NCI-H524 treated with DMSO at 0.1 percent for 48 hours (cell line): ENCODE measurements at places on chromosomes 11 and 22.

DNA sequence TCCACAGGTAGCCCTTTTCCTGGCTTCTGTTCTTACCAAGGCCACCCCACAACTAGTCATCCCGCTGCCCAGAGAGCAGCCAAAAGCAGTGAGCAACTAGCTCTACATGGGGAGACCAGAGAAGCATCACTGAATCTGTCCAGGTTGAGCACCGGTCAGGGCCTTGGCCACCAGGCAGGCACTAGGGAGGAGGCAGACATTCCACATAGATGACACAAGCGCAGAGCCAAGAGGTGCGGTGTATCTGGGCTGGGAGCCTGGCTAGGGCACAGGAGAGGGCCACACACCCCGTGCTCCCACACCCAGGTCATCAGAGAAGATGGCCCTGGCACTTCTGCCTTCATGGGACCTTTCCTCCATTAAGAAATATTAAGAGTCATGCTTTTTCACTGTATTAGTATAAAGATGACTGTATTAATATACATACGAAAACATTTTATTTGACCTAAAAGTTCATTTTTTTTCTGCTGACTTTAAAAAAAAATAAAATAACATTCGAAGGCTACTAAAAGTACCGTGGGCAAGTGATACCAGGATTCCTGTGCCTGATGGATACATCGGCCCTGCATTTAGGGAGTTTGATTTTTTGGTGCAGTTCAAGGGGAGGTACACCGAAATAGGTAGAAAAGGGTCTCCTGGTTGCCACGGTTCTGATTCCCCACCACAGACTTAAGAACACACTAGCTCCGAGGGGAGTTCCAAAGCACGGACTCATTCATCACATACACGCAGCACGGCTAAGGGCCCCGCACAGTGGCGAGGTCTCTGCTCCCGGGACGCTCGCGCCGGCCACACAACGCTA, 1.2 kb downstream of the DGCR2 start:
- no peak for DNase-seq

DNA sequence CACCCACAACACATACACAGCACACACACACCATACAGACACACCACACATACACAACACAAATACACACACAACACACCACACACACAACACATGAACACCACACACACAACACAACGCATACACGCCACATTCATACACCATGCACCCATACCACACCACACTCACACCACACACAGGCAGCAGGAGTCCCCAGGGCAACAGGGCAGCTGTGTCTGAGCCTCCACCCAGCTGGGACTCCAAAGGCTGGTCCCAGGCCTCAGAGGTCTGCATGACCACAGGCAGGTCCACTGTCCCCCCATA, 3.3 kb upstream of the WNT7B start:
- DNase-seq: no peak

DNA sequence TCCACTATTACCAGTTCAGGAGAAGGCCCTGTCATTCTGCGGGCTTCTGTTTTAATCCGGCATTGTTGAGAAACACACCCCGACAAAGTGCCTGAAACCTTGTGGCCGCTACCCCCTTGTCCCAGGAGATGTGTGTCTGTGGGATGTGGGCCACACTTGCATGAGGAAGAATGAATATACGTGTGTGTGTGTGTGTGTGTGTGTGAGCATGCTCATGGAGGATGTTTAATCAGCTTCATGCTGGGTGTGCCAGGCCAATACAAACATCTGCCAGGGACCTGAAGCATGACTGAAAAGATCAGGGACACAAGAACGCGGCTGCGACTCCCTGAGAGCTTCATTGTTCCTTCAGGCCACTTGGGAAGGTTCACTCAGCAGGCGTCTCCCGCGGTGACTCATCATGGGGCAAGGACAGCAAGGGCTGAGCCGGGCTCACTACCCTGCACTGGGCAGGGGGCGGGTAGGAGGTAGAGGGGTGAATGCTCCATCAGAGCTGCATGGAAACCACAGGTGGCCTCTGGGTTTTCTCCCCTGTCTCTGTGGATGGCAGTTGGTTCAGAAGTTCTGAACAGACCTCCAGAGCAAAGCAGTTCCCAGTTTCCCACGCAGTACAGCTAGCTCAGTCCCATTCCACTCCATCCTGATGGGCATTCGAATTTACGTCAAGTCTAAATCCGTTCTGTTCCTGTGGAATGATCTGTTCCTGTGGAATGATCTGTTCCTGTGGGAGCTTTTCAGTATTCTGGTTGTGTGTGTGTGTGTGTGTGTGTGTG, 7.0 kb upstream of the MALAT1 start:
- peak; percentile 34 for DNase-seq

DNA sequence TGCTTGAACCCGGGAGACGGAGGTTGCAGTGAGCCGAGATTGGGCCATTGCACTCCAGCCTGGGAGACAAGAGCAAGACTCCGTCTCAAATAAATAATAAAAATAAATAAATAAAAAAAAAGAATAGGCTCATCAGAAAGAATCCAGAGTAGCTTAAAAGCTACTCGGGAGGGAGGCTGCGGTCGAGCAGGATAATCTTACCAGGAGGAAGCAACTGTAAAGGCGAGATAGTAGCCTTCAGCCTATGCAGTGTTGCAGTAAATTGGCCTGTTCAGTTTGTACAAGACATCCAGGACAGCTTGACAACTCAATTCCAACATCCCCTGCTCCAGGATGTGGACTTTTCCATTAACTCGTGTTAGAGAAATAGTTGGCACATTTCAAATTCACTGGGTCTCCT, 1164.7 kb downstream of the LRRC4C start:
- DNase-seq: no peak

- DNase-seq: no peak
Observed at GRCh38 chr11:94705891-94706615, 62.1 kb upstream of the AMOTL1 start.

- DNase-seq: no peak
Observed at GRCh38 chr11:124760205-124760652, 1.9 kb downstream of the ESAM start.

GRCh38 chr11:20363149-20363499, 390 bp upstream of the HTATIP2 start:
- no peak for DNase-seq
